Activated CD4-positive, CD25-positive, alpha-beta regulatory T cell treated with anti-CD3 and anti-CD28 coated beads, Interleukin-2, amount 50 U/mL, for 16 hours (primary cell): ENCODE measurements at places on chromosomes 16 and 17.

DNA sequence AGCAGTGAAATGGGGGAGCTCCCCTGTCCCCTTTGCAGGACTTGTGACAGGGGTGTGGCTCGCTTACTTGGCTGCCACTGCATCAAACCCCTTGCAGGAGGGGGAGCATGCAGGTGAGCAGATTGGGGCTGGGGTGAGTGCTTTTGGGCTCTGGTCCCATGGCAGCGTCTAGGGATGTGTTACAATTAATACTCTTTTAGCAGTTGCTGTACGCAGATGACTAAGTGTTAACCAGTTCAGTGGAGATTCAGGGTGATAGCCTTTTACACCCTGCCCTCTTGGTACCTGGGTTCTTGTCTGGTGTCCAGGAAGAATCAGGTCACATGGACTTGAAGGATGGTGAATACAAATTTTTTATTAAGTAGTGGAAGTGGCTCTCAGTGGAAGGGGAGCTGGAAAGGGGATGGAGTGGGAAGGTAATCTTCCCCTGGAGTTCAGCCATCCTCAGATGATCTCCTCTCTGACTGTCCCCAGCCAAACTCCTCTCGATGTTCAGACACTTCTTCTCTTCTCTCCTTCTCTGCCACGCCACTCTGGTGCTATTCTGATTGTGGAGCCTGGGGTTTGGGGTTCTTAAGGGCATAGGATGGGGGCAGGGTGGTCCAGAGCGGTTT, 100.1 kb downstream of the MARF1 start:
- DNase-seq: no peak

DNA sequence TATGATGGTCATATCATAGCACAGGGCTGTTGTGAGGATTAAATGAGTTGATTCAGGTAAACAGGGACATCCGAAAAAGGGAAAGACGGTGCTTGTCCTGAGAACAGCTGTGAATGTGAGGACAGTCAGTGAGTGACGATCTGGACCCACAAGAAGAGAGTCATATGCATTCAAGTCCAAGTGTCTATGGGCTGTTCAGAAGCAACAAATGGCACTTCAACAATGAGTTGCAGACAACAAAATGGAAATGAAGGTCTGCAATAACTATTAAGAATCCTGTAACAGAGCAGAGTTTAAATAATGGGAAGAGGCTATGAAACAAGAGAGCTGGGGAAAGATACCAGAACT, 100.3 kb downstream of the ADCY9 start:
- no peak for DNase-seq

GRCh38 chr16:71724320-71724751, at the start of gene PHLPP2:
Gene PHLPP2 (minus strand): TSS chr16:71724701. CDS start chr16:71714795, 9,906 bp downstream.
- no peak for DNase-seq

DNA sequence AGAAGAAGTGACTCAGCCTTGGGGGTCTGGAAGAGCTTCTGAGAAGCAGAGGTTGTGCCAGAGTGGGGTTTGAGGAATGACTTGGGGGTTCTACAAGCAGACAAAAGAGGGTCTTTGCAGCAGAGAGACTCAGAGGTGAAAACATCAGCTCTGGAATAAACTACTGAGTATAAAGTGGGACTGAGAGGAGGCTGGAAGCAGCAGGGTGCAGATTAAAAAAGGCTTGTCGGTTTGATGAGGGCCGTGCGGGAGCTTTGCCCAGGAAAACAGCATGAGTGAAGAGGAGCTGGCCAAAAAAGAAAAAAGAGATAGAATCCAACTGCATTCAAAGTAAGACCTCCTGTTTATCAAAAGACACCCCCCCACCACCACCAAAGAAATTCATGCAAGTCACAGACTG, 13.1 kb upstream of the ACE start:
- DNase-seq: no peak

- no peak for DNase-seq
These were observed 24.2 kb downstream of the MAP3K3 start for GRCh38 chr17:63646488-63646806.

DNA sequence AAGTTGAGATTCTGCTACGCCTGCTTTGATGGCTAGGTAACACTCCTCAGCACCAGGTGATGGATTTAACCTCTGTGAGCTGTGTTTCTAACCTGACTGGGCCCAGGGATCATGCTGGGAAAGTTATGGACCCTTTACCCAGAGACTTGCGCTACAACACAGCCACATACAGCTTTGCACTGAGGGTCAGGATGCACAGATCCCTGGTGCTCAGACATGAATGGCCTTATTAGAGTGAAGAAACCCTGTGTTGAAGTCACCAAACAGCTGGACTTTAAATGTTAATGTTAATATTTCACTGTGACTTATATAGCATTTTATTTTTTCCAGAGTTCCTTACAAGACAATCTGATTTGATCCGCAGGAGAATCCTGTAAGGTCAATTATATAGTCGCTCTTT, 114.3 kb downstream of the MSI2 start:
- DNase-seq: no peak

DNA sequence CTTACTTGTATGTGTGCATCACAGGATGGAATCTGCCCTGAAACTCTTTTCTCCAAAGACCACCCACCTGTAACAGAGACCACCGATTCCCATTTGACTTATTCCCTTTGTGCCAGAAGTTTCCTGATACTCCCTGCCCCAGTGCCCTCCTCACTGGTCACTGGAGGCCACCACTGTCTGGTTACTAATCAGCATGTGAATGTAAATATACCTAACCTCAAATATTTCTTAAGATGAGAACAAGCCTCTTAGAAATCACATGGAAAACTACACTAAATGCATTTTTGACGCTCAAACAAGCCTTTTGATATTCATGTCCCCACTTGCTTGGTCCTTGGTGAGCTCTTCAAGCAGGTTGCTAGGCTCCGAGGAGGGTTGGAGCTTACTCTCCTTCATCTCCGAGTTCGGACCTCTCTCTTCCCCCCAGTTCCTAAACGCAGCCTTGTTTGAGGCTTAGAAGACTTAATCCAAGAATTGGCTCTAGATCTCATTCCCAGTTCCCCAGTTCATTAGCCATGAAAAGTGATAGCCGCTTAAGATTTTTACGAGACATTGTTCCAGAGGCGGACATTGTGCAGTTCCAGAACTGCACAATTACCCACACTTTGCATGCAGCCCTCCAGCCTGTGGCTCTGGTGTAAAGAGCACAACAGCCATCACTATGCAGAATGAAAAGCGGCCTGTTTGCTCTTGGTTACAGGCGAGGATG, 579.2 kb upstream of the PSMD7 start:
- no peak for DNase-seq
